ENCODE measurements at places on chromosomes 11 and 22. TPM values are rescaled to one million over a fixed set of nuclear protein-coding genes. Genes with fewer than 3 reads are reported as not detected.

Gene TRIM5
- 42.0 TPM for total RNA-seq

Gene SMIM35
- not detected for total RNA-seq

Gene LRRC74B
- 1.9 TPM for total RNA-seq

Gene RHOD
- total RNA-seq: 14.7 TPM

Gene MUC5B
- total RNA-seq: 4.2 TPM

Gene KRTAP5-7
- total RNA-seq: not detected

Gene LRRC56
- total RNA-seq: 6.1 TPM

- peaks cover 10% of the 10 kb centered on the region for H3K36me3 ChIP-seq
- no peak for DNase-seq
- H3K27ac ChIP-seq: no peak within 1 kb of the TSS
- no peaks in the 10 kb centered on the region for H3K27me3 ChIP-seq
Measured at GRCh38 chr11:57338142-57338541, at the start of gene P2RX3. Gene P2RX3, plus strand, starts transcription at chr11:57338352. Its CDS starts 199 bp downstream, at chr11:57338551.

- H3K27ac ChIP-seq: no peak overlapping the region
- H3K36me3 ChIP-seq: no peaks in the 10 kb centered on the region
Measured at GRCh38 chr11:24747275-24748251, 250.7 kb downstream of the LUZP2 start.

DNA sequence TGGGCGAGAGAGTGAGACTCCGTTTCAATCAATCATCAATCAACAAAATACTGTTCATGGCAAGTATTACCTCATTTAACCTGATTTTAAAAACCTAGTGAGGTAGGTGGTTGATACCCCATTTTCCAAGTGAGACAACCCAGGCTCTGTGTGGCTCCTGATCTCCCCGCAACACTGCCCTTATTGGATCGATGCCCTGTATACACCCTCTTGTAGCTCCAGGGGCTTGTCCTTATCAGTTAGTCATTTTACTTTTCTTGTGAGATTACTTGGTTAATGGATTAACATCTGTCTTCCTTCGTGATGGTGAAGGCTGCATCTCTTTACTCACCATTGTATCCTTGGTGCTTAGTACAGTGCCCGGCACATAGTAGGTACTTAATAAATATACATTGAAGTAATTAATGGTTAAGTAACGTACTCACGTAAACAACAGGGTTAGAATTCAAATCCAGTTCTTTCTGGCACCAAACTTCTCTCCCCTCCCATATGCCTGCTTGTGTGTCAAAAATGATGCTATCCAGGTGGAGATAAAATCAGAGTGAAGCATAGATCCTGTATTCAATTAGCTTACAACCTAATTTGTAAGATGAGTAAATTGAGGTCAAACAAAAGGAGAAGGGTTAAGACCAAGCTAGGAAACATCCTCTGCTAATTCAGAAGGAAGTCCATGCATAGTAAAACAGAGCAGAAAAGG, 1.8 kb upstream of the PRG2 start:
- no peak overlapping the region for H3K27ac ChIP-seq
- H3K4me3 ChIP-seq: no peak overlapping the region
- H3K27me3 ChIP-seq: no peaks in the 10 kb centered on the region
- H3K36me3 ChIP-seq: no peaks in the 10 kb centered on the region
- no peak for DNase-seq

DNA sequence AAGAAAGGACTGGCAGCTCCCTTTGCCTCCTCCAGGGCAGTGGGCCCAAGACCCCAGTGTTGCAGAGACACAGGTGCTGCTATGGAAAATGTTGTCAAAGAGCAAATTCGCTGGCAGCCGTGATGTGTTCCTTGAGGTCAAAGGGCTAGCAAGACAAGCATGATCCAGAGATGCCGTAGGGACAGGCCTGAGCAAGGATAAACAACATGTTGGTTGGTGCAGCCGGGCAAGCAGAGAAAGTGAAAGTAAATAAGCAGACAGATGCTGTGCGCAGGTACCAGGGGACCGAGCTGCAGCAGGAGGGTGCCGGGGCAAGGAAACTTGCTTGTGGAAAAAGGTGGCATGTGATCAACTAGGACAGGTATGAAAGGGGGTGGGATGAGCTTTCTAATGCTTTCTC, 125.5 kb upstream of the NECTIN1 start:
- no peak for DNase-seq
- no peaks in the 10 kb centered on the region for H3K27me3 ChIP-seq
- H3K36me3 ChIP-seq: no peaks in the 10 kb centered on the region
- no peaks in the 10 kb centered on the region for H3K4me1 ChIP-seq

DNA sequence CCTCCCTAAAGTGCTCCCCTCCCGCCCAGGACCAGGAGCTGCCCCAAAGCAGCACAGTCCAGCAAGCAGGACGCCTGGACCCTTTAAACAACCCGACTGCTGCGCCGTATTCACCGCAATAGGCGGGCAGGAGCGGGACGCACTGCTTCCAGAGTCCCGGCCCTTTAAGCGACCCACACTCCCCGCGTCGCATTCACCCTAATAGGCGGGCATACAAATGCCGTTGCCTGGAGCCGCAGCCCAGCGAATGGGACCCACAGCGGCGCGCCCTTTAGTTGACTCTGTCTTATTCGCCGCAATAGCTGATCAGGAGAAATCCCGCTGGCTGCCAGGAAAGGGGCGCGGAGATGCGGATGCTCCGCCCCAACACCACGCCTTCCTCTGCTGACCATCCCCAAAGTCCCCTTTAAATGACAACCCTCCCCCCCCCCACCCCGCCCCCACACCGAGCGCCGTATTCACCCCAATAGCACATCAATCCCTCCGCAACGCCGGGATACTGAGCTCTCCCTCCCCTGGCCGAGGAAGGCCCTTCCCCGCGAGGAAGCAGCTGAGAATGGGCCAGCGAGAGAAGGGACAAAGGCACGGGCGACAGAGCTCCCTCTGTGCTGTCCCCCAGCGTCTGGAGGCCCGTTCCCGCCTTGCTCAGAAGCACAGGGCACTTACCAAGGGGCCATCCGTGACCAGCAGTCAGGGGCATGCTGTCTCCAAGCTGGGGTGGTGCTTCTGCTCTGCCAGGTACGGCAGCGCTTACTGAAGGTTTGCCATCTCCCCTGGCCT, 4.7 kb downstream of the OSBPL5 start:
- peak overlapping the region; percentile 56 for H3K4me3 ChIP-seq
- H3K4me1 ChIP-seq: peaks cover 96% of the 10 kb centered on the region
- peak overlapping the region; percentile 64 for H3K27ac ChIP-seq
- no peaks in the 10 kb centered on the region for H3K27me3 ChIP-seq

- H3K4me3 ChIP-seq: no peak overlapping the region
- peaks cover 13% of the 10 kb centered on the region for H3K36me3 ChIP-seq
- H3K4me1 ChIP-seq: peaks cover 65% of the 10 kb centered on the region
- H3K27me3 ChIP-seq: no peaks in the 10 kb centered on the region
- H3K27ac ChIP-seq: peak overlapping the region; percentile 83
Measured at GRCh38 chr11:43687120-43687791, 6.7 kb downstream of the HSD17B12 start.

GRCh38 chr11:67633758-67634365, 4.1 kb upstream of the NUDT8 start:
- H3K4me1 ChIP-seq: peaks cover 13% of the 10 kb centered on the region
- DNase-seq: no peak
- no peak overlapping the region for H3K4me3 ChIP-seq
- no peaks in the 10 kb centered on the region for H3K36me3 ChIP-seq
- no peak overlapping the region for H3K27ac ChIP-seq

DNA sequence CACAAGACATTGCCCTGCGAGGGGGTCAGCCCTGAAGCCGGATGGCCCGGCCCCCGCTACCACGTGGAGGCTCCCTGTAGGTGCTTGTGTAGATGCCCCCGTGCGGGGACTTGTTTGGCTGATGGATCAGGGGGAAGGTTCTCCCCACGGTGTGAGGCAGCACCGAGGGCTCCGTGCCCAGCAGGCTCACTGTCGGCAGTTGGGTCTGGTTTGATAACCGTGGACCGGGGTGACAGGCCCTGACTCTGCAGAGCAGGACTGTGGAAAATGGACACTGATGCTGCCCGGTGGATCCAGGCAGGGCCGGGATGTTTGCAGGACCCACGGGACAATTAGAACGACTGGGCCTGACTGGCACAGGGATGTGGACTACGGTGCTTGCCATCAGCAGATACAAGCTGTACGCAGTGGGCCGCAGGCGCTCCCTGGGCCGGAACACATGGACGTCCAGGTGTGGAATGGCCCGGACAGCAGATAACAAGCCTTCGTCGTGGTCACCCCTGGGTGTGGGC, 19.0 kb downstream of the KCNQ1 start:
- no peaks in the 10 kb centered on the region for H3K36me3 ChIP-seq
- no peak overlapping the region for H3K4me3 ChIP-seq
- H3K27ac ChIP-seq: peak overlapping the region; percentile 57
- H3K27me3 ChIP-seq: no peaks in the 10 kb centered on the region

GRCh38 chr22:46379066-46379930, 43.8 kb downstream of the TRMU start:
- H3K36me3 ChIP-seq: no peaks in the 10 kb centered on the region
- no peak overlapping the region for H3K4me3 ChIP-seq
- DNase-seq: peak; percentile 43
- peaks cover 5% of the 10 kb centered on the region for H3K4me1 ChIP-seq

DNA sequence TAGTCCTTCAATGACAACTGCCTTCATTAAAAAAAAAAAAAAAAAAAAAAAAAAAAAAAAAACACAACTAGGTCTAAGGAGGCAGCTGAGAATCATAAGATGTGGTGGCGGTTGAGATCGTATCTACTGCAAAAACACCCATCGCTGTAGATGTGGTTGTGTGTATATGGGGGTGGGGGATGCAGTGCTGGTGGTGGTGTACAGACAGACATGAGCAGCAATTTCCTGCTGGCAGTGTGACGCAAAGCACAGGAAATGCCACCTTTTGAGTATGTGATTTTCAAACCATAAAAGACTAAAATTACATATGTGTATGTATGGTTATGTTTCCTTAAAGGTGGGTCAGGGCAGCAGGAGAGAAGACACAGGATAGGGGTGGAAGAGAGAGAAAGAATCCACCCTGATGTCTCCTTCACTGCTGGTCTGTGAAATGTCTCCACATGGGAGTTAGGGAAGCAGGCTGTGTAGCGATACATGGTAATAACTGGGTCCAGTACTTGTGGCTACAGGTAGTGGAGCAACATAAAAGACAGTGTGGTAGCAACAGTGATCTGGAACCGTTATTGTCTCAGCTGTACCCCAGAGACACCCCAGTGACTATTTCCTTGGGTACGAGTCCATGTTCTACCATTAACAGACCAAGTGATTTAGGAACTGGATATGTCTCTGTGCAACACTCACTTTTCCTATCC, 57.9 kb downstream of the SYTL2 start:
- H3K4me1 ChIP-seq: peaks cover 28% of the 10 kb centered on the region
- no peaks in the 10 kb centered on the region for H3K27me3 ChIP-seq
- H3K36me3 ChIP-seq: no peaks in the 10 kb centered on the region
- H3K4me3 ChIP-seq: no peak overlapping the region

- no peak overlapping the region for H3K4me3 ChIP-seq
- no peak overlapping the region for H3K27ac ChIP-seq
- no peaks in the 10 kb centered on the region for H3K36me3 ChIP-seq
- no peaks in the 10 kb centered on the region for H3K27me3 ChIP-seq
- DNase-seq: no peak
Measured at GRCh38 chr11:96037405-96037949, 113.6 kb upstream of the MTMR2 start.

DNA sequence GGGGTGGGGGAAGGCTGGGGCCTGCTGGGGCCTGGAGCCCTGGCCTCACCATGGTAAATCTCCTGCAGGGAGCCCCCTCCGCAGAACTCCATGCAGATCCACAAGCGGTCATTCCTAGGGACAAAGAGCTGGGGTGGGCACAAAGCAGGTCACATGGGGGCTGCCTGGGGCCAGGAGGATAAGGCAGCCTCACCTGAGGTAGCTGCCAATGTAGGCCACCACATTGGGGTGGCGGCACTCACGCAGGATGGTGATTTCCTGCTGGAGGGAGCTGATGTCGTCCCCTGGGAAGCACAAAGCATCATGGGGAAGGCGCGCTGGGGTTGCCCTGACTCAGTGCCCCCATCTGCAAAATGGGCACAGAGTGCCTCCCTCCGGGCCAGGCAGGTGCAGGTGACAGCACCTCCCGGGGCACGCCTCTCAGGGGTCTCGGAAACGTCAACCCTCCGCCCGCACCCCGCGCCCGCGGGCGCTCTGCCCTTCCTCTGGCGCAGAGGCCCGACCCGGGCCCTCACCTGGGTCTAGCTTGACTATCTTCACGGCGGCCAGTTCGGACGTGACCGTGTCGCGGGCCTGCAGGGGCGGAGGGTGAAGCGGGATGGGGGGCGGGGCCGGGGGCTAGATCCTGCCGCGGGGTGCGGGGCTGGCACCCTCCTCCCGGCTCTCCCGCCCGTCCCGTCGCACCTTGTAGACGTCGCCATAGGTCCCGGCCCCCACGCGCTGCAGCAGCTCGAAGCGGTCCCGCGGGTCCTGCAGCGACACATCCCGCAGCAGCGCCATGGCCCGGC, 450 bp downstream of the MAP4K2 start:
- H3K4me3 ChIP-seq: peak overlapping the region; percentile 72
- H3K27me3 ChIP-seq: no peaks in the 10 kb centered on the region
- H3K36me3 ChIP-seq: peaks cover 47% of the 10 kb centered on the region
- peaks cover 42% of the 10 kb centered on the region for H3K4me1 ChIP-seq
- peak overlapping the region; percentile 85 for H3K27ac ChIP-seq

- H3K36me3 ChIP-seq: no peaks in the 10 kb centered on the region
- no peaks in the 10 kb centered on the region for H3K4me1 ChIP-seq
- H3K27ac ChIP-seq: no peak overlapping the region
- DNase-seq: no peak
- H3K27me3 ChIP-seq: no peaks in the 10 kb centered on the region
- no peak overlapping the region for H3K4me3 ChIP-seq
Measured at GRCh38 chr11:23311986-23312940, 452.0 kb upstream of the CCDC179 start.

DNA sequence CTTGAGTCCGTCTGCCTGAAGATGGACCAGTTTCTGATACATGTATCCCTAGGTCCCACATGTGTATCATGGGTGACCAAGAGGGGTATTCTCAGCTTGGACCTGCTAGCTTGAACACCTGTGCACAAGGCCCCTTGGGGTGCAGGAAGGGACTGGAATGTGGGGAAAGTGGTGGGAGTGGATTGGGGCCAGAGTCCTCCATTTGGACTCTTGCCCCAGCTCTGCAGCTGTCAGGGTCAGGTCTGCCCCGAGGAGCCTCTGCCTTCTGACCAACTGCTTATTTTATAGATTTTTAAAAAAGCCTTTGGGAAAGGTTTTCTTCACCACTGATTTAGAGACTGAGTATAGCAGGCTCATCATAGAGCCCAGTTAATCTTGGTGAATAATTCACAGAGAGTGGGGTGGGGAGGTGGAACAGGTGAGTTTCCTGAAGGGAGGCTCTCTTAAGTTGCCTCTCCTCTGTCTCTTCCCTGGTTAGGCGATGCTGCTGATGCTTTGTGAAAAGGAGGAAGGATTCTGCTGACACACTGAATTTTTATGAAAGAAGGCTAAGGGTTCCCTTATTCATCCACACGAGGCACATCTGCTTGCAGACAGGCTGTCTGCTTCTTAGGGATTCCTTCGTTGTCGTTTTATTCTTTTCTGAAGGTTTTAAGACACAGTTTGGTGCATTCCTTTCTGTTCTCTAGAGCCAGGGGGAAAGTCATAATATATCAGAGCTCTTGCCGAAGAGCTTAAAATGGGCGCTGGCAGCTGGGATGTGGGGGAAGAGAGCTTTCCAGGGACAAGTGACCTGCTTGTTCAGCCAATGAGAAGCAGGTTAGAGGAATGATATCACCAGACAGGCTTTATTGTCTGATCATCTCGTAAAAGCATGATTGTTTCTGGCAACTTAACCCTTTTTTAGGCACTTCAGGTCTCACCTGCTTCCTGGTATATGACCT, 19.9 kb downstream of the TRIM44 start:
- no peak overlapping the region for H3K27ac ChIP-seq
- peaks cover 18% of the 10 kb centered on the region for H3K36me3 ChIP-seq
- DNase-seq: no peak
- peaks cover 13% of the 10 kb centered on the region for H3K4me1 ChIP-seq
- no peak overlapping the region for H3K4me3 ChIP-seq
- no peaks in the 10 kb centered on the region for H3K27me3 ChIP-seq

GRCh38 chr11:117931331-117931950, 2.2 kb upstream of the TMPRSS13 start:
- DNase-seq: no peak
- no peak overlapping the region for H3K4me3 ChIP-seq
- H3K27ac ChIP-seq: no peak overlapping the region
- H3K27me3 ChIP-seq: no peaks in the 10 kb centered on the region
- peaks cover 19% of the 10 kb centered on the region for H3K4me1 ChIP-seq

All from upper lobe of left lung (tissue), 6 donors.